ENCODE measurements at places on chromosomes 13 and 19. TPM values are rescaled to one million over a fixed set of nuclear protein-coding genes. Genes with fewer than 3 reads are reported as not detected.

GRCh38 chr19:33872445-33873320 lies 76.0 kb downstream of the KCTD15 start:
- peaks cover 10% of the 10 kb centered on the region for H3K27me3 ChIP-seq
- no peak overlapping the region for H3K4me3 ChIP-seq

GRCh38 chr13:98938801-98939200 lies 39.1 kb downstream of the DOCK9 start:
- H3K4me1 ChIP-seq, result peaks cover 1% of the 10 kb centered on the region
- no peak for DNase-seq
- no peak overlapping the region for H3K4me3 ChIP-seq
- H3K27me3 ChIP-seq, result no peaks in the 10 kb centered on the region
- no peak overlapping the region for H3K27ac ChIP-seq

GRCh38 chr13:51645154-51645650 lies 60.9 kb downstream of the WDFY2 start:
- no peak for DNase-seq
- peak overlapping the region; percentile 16 for H3K27ac ChIP-seq
- peaks cover 5% of the 10 kb centered on the region for H3K36me3 ChIP-seq
- no peaks in the 10 kb centered on the region for H3K27me3 ChIP-seq
- peaks cover 39% of the 10 kb centered on the region for H3K4me1 ChIP-seq

DNA sequence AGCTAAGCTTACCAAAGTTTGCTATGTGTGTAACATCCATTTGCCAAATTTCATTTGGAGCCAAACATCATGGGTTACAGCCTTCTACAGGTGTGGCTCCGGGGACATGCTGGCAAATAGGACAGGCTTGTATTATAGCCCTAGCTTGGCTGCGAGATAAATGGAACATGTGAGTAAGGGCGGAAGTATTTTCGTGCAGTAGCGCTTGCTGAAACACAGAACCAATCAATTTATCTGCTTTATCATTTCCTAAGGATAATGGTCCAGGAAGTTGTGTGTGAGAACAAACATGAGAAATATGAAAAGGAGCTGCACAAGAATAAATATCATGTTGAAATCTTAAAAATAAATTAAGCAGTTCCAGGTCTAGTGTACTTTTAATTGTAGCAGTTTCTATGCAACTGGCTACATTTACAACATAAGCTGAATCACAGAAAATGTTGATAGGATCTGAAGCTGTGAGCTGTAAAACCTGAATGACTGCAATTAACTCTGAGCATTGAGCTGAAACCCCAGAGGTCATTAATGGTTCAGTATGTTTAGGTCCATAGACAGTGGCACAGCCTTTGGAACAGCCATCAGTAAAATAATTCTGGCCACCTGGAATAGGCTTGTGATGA lies 22.2 kb upstream of the ZNF100 start:
- H3K27me3 ChIP-seq, result no peaks in the 10 kb centered on the region
- H3K4me3 ChIP-seq, result no peak overlapping the region
- H3K4me1 ChIP-seq, result no peaks in the 10 kb centered on the region
- no peaks in the 10 kb centered on the region for H3K36me3 ChIP-seq

- H3K36me3 ChIP-seq, result peaks cover 10% of the 10 kb centered on the region
- no peaks in the 10 kb centered on the region for H3K27me3 ChIP-seq
- no peak overlapping the region for H3K4me3 ChIP-seq
- no peak for DNase-seq
These were observed 52.5 kb downstream of the STK24 start for GRCh38 chr13:98524391-98524790.

The HSD17B14 gene
- 1.1 TPM for total RNA-seq

The ATP4A gene
- not detected for total RNA-seq

GRCh38 chr13:99500839-99501183 lies 461 bp upstream of the TM9SF2 start:
- H3K4me3 ChIP-seq, result peak overlapping the region; percentile 88
- no peak for DNase-seq
- peaks cover 76% of the 10 kb centered on the region for H3K4me1 ChIP-seq

- DNase-seq, result peak; percentile 50
- no peak overlapping the region for H3K4me3 ChIP-seq
- no peaks in the 10 kb centered on the region for H3K36me3 ChIP-seq
- peaks cover 7% of the 10 kb centered on the region for H3K27me3 ChIP-seq
These were observed 117.9 kb downstream of the STOML3 start for GRCh38 chr13:38872693-38873092.

- H3K27ac ChIP-seq, result no peak overlapping the region
- H3K4me3 ChIP-seq, result no peak overlapping the region
- H3K4me1 ChIP-seq, result peaks cover 13% of the 10 kb centered on the region
- peaks cover 3% of the 10 kb centered on the region for H3K36me3 ChIP-seq
- H3K27me3 ChIP-seq, result no peaks in the 10 kb centered on the region
- DNase-seq, result no peak
These were observed 258.9 kb downstream of the FOXO1 start for GRCh38 chr13:40407567-40407966.

DNA sequence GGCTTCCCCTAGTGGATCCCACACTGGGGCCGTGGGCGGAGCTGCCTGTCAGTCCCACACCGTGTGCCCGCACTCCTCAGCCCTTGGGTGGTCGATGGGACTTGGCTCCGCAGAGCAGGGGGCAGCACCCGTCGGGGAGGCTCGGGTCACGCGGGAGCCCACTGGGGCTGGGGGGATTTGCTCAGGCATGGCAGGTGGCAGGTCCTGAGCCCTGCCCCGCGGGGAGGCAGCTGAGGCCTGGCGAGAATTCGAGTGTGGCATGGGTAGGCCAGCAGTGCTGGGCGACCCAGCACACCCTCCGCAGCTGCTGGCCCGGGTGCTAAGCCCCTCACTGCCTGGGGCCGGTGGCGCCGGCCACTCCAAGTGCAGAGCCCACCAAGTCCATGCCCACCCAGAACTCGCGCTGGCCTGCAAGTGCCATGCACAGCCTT lies 481.7 kb upstream of the PRR20A start:
- H3K27me3 ChIP-seq, result no peaks in the 10 kb centered on the region
- no peak overlapping the region for H3K27ac ChIP-seq
- no peaks in the 10 kb centered on the region for H3K4me1 ChIP-seq

DNA sequence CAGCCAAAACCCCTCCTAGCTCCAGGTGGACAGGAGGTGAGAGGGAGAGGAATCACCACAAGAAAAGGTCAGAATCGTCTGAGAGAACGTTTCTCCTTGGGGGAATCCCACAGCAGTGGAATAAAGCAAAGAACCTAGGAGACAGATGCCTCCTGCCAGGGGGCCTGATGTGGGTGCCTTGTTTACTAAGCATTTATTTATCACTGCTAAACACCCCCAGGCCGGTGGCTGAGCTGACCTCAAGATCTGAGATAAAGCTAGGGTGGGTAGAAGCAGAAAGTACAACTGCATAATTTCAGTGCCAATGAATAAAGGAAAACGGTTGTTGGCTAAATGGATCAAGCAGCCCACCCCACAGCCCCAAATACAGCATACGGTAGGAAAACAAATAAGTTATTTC lies 33.9 kb upstream of the ATP11A start:
- H3K36me3 ChIP-seq, result no peaks in the 10 kb centered on the region
- no peaks in the 10 kb centered on the region for H3K4me1 ChIP-seq
- DNase-seq, result no peak

DNA sequence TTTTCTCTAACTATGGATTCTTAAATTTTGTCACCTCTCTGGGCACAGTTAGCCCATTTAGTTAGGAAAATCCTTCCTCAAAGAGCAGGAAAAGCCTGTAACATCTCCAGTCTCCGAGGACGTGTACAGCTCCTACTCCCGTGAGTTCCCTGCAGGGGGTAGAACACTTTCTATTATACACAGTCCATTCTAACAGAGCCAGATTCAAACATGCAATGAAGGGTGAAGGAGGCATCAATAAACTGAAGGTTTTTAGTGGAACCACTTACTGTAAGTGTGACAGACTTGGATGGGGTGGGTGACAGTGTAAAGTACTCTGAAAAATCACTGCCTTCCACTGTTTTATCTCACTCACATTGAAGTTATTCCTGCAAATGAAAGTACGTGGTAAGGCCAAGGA lies 204.7 kb upstream of the DACH1 start:
- H3K4me3 ChIP-seq, result no peak overlapping the region
- no peaks in the 10 kb centered on the region for H3K27me3 ChIP-seq
- no peak overlapping the region for H3K27ac ChIP-seq
- H3K36me3 ChIP-seq, result no peaks in the 10 kb centered on the region

The LRG1 gene
- not detected for total RNA-seq

The SIGLEC12 gene
- total RNA-seq, result 0.53 TPM

GRCh38 chr19:4991996-4992698 lies 23.2 kb downstream of the KDM4B start:
- no peak for DNase-seq
- peaks cover 12% of the 10 kb centered on the region for H3K4me1 ChIP-seq
- no peaks in the 10 kb centered on the region for H3K27me3 ChIP-seq
- H3K36me3 ChIP-seq, result peaks cover 10% of the 10 kb centered on the region

DNA sequence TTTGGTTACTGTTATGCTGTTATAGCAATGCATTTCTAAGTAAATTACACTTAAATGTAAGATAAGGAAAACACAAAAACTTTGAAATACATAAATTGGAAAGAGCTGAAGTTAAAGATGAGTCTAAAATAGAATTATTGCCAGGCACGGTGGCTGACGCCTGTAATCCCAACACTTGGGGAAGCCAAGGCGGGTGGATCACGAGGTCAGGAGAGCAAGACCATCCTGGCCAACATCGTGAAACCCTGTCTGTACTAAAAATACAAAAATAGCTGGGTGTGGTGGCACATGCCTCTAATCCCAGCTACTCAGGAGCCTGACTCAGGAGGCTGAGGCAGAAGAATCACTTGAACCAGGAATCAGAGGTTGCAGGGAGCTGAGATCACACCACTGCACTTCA lies 905.4 kb upstream of the GPC6 start:
- no peaks in the 10 kb centered on the region for H3K36me3 ChIP-seq
- no peaks in the 10 kb centered on the region for H3K27me3 ChIP-seq
- DNase-seq, result no peak
- H3K4me3 ChIP-seq, result no peak overlapping the region
- H3K27ac ChIP-seq, result no peak overlapping the region

DNA sequence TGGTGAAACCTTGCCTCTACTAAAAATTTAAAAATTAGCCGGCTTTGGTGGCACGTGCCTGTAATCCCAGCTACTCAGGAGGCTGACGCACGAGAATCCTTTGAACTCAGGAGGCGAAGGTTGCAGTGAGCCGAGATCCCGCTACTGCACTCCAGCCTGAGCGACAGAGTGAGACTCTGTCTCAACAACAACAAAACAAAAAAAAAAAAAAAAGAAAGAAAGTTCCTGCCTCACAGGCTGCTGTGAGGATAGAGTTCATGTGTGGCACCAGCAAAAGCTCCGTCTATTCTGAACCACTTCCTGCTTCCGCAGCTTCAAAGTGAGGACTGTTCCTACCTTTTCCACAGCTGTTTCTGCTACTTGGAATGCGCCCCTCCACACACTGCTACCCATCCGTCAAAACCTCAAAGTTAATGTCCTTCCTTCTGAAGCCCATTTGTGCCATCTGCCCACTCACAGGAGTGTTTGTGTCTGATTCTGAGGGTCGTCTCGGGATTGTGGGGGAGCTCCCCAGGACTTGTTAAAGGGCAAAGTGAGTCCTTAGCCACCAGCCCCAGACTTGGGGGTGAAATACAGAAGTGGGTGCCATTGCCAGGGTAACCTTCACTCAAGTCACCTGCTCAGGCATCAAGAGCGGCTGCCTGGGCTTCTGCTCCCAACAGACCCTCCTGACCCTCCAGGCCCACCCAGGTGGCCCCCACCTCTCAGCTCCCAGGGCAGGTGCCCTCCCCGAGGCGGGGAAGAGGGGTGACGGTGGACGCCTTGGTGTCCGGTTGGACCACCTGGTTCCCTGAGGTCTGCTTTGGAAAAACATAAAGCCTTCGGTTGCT lies 2.9 kb downstream of the MFSD12 start:
- DNase-seq, result peak; percentile 62
- H3K27me3 ChIP-seq, result no peaks in the 10 kb centered on the region
- H3K4me1 ChIP-seq, result peaks cover 51% of the 10 kb centered on the region
- H3K27ac ChIP-seq, result peak overlapping the region; percentile 94
- peaks cover 7% of the 10 kb centered on the region for H3K36me3 ChIP-seq

DNA sequence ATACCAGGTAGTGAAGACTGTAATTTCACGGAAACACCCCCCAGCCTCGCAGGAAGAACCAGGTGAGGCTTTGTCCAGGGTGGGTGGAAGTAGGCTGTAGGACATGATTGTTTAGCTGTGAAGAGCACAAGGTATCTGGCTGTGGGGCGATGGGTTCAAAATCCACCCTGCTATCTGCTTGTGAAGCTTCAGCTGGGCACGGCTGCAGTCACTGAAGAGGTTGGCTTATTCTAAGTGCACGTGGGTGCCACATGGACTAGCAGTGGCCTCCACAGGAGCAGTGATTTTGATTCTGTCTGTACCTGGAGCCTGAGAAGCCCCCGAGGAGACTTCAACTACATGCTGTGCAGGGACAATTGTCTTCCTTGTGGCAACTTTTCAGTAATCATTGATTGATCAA lies 254.1 kb downstream of the FGF9 start:
- DNase-seq, result no peak
- H3K4me1 ChIP-seq, result no peaks in the 10 kb centered on the region
- no peaks in the 10 kb centered on the region for H3K27me3 ChIP-seq
- no peak overlapping the region for H3K27ac ChIP-seq
- no peaks in the 10 kb centered on the region for H3K36me3 ChIP-seq

DNA sequence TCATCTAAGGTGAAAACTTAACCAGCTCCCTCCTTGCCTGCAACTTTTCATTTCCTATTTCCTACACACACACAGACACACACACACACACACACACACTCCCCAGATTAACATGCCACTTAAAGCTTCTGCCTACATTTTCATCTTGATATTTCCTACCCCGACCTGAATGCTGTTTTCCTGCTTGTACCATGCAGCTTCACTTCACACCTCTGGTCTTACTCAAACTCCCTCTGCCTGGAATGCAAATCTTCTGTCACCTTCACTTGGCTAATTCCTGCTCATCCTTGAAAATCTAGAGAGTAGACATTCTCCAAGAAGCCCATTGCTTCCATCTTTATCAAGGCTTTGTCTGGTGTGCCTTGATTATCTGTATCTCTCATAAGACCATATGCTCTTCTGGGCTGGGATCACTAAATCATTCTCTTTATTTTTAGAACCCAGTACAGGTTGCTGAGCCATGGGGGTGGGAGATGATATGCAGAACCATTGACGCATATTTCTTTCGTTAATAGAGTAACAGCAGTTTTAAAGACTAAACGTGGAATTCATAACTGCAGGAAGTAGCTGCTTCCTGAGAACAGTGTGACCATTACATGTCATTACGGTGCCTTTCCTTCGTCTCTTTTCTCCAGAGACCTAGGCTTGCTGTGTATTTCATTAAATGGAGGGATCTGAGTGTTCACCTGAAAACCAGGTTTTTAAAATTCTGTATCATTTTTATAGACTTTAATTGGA lies 37.7 kb downstream of the CNMD start:
- H3K27ac ChIP-seq, result no peak overlapping the region
- no peak overlapping the region for H3K4me3 ChIP-seq
- H3K27me3 ChIP-seq, result peaks cover 5% of the 10 kb centered on the region
- DNase-seq, result no peak
- no peaks in the 10 kb centered on the region for H3K4me1 ChIP-seq

GRCh38 chr13:109743706-109744453 lies 42.5 kb downstream of the IRS2 start:
- peaks cover 15% of the 10 kb centered on the region for H3K4me1 ChIP-seq
- DNase-seq, result peak; percentile 55
- no peaks in the 10 kb centered on the region for H3K36me3 ChIP-seq
- H3K27ac ChIP-seq, result no peak overlapping the region
- peaks cover 11% of the 10 kb centered on the region for H3K27me3 ChIP-seq

GRCh38 chr19:36110487-36111199 lies at the start of gene OVOL3:
TSS of gene OVOL3 (plus strand) at chr19:36111143. CDS start at chr19:36111203, 60 bp downstream.
- no peak within 1 kb of the TSS for H3K4me3 ChIP-seq
- H3K36me3 ChIP-seq, result peaks cover 26% of the 10 kb centered on the region
- H3K27me3 ChIP-seq, result no peaks in the 10 kb centered on the region
- H3K27ac ChIP-seq, result no peak within 1 kb of the TSS

The ANGPTL8 gene
- total RNA-seq, result not detected

- no peak overlapping the region for H3K27ac ChIP-seq
- no peaks in the 10 kb centered on the region for H3K4me1 ChIP-seq
- peaks cover 21% of the 10 kb centered on the region for H3K36me3 ChIP-seq
- no peak overlapping the region for H3K4me3 ChIP-seq
These were observed 82.7 kb upstream of the SLC15A1 start for GRCh38 chr13:98835156-98835555.

The TMEM190 gene
- not detected for total RNA-seq
